ENCODE measurements at places on chromosomes 13 and 19.
A peak's percentile ranks its signal among the peaks of the same experiment; 100 is the strongest.

DNA sequence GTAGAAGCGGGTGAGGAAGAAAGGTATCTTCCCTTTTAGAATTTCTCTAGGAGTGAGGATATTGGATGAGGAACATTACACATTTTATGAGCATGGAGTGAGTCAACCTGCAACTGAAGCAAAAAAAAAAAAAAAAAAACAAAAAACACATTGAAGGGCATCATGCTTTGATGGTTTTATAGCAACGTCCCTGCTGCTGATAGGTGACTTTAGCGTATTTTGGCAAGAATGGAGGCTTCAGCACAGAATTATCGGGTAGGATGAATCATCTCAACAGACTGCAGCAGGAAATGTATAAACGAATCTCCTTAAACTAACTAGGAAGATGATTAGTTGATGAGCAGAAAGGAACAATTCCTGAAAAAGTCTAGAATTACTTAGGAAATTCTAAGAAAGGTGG, 1359.6 kb upstream of the ATXN8OS start:
- DNase-seq: no peak

DNA sequence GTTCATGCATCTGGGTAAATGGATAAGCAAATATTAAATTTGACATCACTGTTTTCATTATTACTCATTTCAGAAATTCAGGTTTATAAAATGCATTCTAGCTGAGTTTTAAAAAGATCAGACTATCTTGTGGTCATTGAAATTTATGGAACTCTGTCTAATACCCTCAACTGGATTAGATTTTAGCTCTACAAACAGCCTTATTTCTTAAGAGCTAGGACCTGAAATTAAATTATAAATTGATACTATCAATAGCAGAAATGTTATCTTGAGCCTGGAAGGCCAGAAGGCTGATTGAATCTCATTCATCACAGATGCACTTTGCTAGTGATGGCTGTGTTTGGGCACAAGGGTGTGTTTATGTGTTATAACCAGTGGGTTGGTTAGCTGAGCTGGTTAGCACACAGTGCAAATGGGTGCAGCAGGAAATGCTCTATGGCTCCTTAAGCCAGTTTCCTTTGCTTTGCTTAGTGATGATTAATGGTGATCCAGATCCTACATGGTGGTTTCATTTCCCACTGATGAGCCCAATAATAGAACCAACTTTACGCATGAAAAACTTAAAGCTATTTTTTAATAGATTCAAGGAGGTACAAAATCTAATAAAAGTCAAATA, 310.8 kb upstream of the KLF12 start:
- no peak for DNase-seq

- DNase-seq: no peak
Observed at GRCh38 chr13:31824705-31825517, 85.6 kb downstream of the RXFP2 start.

DNA sequence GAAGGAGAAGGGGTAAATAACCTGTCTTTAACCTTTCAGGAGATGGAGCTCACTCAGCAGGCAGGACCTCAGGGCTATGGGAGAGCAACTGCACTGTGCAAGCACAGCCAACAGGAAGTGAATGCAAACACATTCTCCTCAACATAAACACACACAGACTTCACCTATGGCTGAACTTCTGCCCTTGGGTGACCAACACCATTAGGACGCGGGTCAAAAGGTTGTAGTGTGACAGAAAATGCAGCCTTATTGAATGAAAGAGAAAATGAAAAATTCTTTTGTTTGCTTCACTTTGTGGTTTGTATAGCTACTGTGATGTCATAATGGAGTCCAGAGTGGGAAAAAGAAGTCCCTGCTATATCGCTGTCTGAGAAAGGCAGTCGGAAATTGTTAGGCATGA, 323.0 kb downstream of the NDFIP2 start:
- no peak for DNase-seq

- no peak for DNase-seq
Observed at GRCh38 chr13:100304229-100304628, 215.3 kb downstream of the PCCA start.

DNA sequence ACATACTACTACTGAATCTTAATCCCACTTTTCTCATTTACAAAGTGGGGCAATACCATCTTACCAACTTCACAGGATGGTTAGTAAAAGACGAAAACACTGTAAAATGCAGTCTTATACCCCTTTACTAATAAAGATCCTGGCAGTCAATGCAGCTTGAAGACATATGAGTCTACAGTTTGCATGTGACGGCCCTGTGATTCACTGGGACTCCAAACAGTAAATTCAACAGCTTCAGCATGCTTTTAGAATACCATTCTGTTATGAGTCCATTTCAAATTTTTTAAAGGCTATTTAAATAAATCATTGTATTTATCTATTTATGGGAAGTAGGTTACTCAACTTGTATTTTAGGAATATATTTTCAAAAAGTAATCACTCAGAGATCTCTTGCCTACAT, 629.1 kb downstream of the LIG4 start:
- peak; percentile 40 for DNase-seq

DNA sequence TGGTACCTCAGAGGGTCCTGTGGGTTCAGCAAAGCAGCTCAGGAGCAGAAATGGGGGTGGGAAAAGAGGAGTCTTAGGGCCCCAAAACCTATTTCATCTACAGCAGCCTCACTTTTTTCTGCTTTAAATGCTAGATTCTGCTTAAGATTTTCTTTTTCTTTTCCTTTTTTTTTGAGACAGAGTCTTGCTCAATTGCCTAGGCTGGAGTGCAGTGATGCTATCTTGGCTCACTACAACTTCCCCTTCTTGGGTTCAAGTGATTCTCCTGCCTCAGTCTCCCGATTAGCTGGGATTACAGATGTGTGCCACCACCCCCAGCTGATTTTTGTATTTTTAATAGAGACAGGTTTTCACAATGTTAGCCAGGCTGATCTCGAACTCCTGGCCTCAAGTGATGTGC, 30.7 kb upstream of the WDFY2 start:
- DNase-seq: no peak

- DNase-seq: no peak
Observed at GRCh38 chr13:99446242-99446641, 55.0 kb upstream of the TM9SF2 start.

DNA sequence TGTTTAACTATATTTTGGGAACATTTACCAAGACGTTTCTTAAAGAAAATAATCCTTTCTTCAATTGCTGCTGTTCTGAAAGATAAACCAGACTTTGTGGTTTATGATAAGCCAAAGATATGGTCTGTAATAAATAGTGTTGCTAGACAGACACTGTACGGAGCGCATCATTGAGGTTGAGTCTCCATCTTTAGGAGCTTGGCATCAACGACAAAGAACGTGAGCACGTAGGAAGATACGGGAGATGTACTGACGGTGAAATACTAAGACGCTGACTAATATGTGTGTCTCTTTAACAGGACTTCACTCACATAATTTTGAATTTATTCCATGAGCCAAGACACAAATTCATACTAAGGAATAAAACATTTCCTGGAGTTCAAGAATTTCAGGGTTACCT, 16.2 kb downstream of the TEX29 start:
- peak; percentile 46 for DNase-seq

DNA sequence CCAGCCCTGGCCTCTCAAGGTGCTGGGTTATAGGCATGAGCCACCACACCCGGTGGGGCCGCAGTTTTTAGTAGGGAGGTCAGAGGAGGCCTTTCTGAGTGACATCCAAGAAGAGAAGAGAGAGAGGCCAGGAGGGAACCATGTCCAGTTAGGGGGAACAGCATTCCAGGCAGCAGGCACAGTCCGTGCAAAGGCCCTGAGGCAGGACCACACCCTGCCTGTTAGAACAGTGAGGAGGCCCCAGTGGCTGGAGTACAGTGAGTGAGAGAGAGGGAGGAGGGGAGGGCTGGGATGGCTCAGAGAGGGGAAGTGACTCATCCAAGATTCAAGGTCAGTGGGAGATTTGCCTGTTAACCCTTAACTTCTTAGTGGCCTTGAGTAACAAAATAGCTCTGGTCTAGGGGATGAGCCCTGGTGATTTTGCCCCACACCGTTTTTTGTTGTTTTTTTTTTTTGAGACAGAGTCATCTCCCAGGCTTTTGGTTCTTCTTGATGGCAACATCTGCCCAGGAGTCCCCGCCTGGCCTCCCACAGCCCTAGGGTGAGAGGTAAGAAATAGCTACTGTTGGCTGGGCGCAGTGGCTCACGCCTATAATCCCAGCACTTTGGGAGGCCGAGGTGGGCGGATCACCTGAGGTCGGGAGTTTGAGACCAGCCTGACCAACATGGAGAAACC, 2.7 kb upstream of the PLIN3 start:
- DNase-seq: peak; percentile 77

DNA sequence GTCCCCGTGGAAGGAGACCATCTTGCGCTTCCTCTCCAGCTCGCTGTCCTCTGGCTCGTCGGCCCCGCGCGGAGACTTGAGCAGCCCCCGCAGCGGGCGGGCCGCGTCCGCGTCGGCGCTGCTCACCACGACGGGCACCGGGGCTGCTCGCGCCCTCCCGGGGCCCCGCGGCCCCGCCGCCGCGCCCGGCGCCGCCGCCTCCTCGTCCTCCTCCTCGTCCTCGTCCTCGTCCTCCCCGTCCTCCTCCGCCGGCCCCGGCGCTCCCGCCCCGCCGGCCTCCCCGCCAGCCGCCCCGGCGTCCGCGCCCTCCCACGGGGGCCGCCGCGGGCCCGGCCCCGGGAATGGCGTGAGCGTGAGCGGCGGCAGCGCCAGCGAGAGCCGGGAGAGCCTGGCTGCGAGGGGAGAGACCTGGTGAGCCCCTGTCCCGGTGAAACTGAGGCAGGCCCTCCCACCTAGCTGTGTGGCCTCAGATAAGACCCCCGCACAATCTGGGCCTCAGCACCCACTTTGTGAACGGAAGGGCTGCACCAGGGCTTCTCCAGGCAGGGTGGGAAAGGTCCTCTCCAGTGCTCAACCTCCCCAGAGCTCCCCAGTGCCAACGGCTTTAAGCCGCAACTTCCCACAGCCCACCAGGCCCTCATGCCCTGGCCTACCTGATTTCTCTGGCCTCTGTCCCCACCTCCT, 17.8 kb downstream of the LMTK3 start:
- no peak for DNase-seq

DNA sequence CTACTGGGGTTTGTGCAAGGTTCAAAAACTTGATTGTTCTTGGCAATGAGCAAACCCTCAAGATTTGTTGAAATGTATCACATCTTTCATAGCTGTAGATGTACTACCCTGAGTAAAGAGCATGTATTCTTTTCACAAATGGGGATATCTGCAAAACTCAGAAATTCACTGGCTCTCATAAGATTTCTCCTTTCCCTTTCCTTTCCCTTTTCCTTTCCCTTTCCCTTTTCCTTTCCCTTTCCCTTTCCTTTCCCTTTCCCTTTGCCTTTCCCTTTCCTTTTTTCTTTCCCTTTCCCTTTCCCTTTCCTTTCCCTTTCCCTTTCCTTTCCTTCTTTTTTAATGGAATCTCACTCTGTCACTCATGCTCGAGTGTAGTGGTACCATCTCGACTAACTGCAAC, 69.1 kb downstream of the FNDC3A start:
- DNase-seq: no peak

DNA sequence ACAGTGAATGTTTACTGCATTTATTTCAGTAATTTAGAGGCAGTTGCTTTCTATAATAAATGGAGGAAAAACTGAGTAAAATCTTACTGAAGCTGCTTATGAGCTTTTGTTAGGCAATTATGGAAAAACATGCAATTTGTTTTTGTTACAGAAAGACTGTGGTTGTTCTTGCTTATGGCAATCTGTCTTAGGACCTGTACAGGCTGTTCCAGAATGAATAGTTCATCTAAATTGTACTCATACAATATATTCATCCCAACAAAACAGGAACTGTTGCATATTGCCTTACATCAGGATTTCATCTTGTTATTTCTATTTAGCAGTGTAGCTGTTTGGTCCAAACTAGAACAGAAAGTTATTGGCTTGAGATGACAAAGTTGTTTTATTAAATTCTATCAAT, 199.2 kb downstream of the NALCN start:
- DNase-seq: no peak

GRCh38 chr19:45010306-45010705, 9.0 kb downstream of the RELB start:
- no peak for DNase-seq

- no peak for DNase-seq
Observed at GRCh38 chr19:19911150-19911549, 10.4 kb downstream of the ZNF93 start.

GRCh38 chr13:65670014-65670625, 1560.0 kb downstream of the PCDH9 start:
- DNase-seq: no peak

DNA sequence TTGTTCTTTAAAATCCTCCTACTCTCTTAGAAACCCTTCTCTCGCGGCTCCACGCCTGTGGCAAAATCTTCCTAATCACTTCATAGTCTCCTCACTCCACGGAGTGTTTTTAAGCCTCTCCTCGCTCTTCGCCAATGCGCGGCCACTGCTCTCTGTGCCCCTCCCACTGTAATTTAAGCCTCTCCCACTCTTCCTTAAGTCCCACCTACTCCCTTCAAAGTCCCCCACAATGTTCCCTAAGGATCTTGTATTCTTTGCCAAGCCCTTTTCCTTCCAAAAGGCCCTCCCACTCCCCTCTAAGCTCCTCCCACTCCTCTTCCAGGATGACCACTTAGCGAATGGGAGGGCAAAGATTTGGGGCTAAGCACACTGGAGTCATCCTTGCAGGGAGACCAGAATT, 1.3 kb downstream of the FIZ1 start:
- no peak for DNase-seq

- DNase-seq: no peak
Observed at GRCh38 chr19:3537438-3538240, 1.3 kb upstream of the TEKTIP1 start.

GRCh38 chr13:93190006-93190405, 36.6 kb upstream of the GPC6 start:
- DNase-seq: no peak

- no peak for DNase-seq
Observed at GRCh38 chr13:61252213-61252612, 163.4 kb downstream of the PCDH20 start.

DNA sequence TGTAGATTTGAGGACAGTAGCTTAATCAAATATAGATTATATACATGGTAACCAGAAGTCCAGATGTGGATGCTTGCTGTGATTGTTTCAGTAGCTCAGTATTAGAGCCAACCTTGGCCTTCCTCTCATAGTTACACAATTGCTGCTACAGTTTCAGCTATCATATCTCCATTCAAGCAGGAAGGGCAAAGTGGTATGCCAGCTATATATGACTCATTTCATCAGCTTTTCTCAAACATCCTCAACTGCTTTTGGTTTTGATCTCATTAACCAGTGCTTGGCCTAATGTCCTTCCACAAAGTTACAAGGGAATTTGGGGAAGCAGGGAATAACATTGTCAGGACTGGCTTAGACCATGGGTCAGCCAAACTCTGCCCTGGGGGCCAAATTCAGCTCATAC, 73.0 kb upstream of the MAB21L1 start:
- DNase-seq: peak; percentile 25

GRCh38 chr13:85080691-85081090, 718.5 kb downstream of the SLITRK6 start:
- DNase-seq: no peak

- DNase-seq: no peak
Observed at GRCh38 chr19:30877661-30878113, 471.5 kb downstream of the TSHZ3 start.

- DNase-seq: no peak
Observed at GRCh38 chr19:18496980-18497256, 25.0 kb downstream of the ELL start.
